ENCODE measurements at places on chromosomes 4 and X.

GRCh38 chr4:41400296-41400695 is 137.7 kb upstream of the LIMCH1 start:
- no peak for DNase-seq

DNA sequence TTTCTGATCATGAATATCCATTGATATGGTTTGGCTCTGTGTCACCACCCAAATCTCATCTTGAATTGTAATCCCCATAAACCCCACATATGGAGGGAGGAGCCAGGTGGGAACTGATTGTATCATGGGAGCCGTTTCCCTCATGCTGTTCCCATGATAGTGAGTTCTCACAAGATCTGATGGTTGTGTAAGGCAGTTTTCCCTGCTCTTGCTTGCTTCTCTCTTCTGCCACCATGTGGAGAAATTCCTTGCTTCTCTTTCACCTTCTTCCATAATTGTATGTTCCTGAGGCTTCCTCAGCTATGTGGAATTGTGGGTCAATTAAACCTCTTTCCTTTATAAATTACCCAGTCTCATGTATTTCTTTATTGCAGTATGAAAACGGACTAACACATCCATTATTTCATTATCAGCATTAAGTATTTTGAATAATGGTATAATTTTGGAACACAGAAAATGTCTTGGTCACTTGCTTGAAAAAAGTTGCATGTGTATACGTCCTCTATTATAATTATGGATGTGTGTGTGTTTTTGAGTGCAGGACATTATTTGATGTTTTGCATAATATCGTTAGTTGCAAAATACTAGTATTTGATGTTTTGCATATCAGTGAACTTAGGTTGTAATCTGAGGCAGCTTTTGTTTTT is 334.6 kb downstream of the PCDH10 start:
- DNase-seq, result no peak

DNA sequence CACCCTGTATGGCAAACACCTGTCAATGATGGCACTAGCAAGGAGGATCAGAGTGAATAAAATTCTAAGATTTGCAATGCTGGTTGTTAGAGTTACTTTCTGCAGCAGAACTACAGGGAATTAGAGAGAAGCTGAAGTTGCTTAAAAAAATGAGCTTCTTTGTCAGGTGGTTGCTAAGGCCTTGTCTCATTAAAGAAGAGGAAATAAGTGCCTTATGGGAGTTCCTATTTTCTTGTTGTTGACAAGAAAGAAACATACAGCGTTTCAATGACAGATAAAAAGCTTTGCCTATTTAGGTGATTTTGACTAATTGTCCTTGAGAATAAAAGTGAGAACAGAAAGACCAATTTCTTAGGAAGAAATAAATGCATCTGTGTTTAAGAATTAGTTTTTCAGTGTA is 106.0 kb upstream of the ARHGAP24 start:
- no peak for DNase-seq

- DNase-seq, result no peak
Observed at GRCh38 chr4:174423257-174423944, 98.9 kb downstream of the HPGD start.

- DNase-seq, result no peak
Observed at GRCh38 chrX:22268706-22269105, 4.0 kb upstream of the CBLL2 start.

- DNase-seq, result no peak
Observed at GRCh38 chrX:148135738-148136137, 154.6 kb downstream of the FMR1NB start.

- DNase-seq, result no peak
Observed at GRCh38 chrX:40729598-40730584, 5.5 kb downstream of the MED14 start.

- no peak for DNase-seq
Observed at GRCh38 chr4:70399319-70399718, 1.6 kb downstream of the OPRPN start.

GRCh38 chrX:124395145-124395880 is 49.0 kb downstream of the SH2D1A start:
- DNase-seq, result no peak

DNA sequence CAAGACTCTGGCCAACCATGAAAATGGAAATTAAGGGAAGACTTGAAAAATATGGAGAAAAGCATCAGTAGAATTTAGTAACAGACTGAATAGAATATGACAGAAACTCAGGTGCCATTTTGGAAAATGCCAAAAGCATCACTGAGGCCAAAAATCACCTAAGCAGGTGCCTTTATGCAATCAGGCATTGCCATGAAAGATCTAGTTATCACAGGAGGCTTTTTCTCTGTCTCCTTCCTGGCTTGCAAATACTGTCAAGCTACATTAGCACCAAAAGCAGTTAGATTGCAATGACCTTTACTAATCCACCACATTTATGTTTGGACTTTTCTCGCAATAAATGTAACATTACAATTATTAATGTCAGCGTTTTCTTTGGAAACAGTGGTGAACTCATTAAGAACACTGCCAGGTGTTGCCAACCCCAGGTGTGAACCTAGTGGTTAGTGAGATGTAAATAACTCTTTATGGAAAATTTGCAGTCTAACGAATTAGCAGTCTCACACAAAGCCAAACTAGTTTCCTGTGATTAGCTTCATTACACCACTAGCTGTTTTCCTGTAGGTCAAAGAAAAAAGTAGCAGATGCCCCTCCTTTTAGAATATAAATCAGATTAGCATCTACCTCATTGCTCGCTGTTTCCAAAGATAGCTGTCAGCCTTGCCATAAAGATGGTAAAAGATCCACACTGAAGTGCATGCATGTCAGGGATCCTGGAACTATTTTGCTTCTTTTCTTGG is 1568.4 kb upstream of the TENM3 start:
- DNase-seq, result no peak

GRCh38 chr4:39044364-39044955 is 12.3 kb upstream of the TMEM156 start:
- DNase-seq, result peak; percentile 92

DNA sequence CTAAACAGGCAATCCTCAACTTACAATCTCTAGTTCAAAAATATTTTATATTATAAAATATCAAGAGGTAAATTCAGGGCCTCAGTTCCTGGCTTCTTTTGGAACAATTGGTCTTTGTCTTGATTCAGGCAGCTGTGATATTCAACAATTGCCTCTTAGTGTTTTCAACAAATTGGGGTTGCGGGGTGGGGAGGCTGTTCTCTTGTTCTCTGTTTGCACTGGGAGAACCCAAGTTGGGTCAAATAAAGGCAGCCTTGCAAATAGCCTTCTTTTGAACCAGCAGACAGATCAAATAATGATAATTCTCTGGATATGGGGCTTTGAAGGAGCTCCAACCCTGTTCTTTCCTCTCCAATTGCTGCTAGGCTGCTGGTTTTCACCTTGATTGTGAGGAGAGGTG is 142.5 kb downstream of the COL4A5 start:
- no peak for DNase-seq

DNA sequence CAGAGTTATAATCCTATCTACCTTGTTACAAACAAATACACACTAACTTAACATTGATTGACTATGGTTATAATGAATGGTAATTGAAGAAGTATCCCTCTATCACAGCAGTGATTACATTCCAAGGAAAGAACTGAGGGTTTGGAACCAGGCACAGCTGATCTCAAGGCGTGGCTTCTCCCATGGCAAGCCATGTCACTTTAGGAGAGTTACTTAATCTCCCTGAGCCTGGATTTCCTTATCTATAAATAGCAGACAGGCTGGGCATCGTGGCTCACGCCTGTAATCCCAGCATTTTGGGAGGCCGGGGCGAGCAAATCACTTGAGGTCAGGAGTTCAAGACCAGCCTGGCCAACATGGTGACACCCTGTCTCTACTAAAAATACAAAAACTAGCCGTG is 25.6 kb downstream of the SORBS2 start:
- DNase-seq, result no peak

GRCh38 chr4:170978990-170979389 is 834.2 kb upstream of the GALNTL6 start:
- DNase-seq, result no peak

DNA sequence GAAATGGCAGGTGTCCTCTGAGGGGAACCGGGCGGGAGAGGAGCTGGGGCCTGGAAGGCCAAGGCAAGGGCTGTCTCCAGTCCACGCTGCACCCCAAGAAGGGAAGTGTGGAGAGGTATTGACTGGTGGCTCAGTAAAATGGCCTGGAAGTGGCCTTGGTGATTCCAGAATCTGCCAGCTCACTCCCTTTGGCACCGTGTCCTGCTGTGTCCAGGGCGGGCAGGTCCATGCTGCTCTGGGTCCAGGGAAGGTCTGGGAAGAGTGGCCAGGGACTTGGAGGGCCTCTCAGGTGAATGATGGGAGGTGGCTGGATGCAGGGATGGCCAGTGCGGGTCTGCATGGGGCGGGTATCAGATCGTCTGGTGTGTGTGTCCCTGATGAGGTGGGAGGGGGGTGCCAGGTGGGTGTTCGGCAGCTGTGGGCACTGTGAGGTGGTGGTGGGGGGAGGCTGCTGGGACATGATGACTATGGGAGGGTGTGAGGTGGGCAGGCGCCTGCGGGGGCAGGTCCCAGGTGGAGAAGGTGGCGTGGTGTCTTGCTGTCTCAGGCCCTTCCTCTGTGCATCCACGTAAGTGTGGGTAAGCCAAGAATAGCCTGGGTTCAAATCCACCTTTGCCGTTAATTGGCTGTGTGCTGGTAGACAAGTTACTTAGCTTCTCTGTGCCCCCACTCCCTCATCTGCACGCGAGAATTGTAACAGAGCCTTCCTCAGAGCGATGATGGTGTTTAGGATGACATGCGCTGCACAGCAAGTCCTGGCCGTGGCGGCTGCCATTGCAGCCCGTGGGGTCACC is 17.7 kb downstream of the RGS12 start:
- DNase-seq, result no peak

DNA sequence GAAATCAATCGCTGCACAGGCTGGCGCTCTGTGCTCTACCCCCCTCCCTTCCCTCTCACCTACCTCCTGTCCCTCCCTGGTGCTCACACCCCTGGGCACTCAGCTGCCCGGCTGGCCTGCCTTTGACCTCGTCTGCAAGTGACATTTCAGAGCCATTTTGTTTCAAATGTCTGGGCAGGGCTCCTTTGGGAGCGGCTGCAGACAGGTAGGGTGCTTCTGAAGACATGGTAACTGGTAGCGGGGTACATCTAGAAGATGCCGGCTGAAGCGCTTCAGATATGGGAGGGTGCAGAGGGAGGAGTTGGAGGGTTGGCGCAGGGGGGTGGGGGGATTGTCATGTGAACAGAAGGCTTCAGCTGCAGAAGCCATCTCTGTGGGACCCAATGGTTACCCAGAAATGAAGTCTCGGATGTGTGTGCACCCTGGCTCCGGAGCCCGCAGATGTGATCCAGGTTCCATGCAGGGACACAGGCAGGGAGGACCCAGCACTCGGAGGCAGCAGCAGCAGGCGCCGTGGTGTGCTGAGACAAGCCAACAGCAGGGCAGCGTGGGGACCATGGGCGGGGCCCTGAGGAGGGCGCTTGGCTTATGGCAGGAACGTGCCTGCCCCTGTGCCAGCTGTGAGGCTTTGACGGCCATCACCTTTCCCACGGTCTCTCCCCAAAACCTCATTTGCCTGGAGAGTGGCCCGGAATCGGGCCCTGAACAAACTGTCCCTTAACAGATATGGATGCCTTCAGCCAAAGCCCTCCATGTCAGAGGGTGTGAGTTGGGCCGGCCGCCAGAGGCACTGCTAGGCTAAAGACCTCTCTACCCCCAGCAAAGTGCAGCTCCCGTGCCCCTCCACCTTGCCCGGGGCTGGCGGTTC is 7.6 kb upstream of the DUSP9 start:
- no peak for DNase-seq

DNA sequence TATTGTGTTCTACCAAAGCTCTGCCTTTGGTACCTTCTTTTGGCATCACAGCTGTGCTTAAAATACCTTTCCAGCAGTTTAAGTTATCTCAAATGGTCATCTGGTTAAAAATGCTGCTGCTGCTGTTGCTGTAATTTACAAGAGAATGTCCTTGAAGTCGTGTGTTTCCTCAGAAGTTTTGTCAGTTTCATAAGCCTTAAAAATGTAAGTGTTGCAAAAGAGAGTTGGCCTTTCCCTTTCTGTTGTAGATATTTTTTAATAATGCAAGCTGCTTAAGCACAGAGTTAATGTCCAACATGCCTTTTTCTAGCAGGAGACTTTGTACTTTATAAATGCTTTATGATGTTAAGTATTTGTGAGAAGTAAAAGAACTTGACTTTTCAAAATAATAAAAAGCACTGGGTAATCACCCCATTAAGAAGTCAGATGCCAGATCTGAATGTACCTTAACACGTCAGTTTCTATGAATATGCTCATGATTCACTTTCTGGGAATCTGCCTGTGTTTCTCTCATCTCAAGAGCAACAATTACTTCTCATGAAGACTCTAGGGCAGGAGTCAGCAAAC is 35.3 kb upstream of the TENM3 start:
- DNase-seq, result no peak

GRCh38 chrX:147803948-147804347 is 107.8 kb upstream of the FMR1 start:
- no peak for DNase-seq

- no peak for DNase-seq
Observed at GRCh38 chrX:38959736-38960135, 158.5 kb downstream of the MID1IP1 start.

- no peak for DNase-seq
Observed at GRCh38 chr4:106801386-106801785, 234.7 kb downstream of the DKK2 start.

- DNase-seq, result no peak
Observed at GRCh38 chrX:96445531-96446065, 239.0 kb upstream of the DIAPH2 start.

DNA sequence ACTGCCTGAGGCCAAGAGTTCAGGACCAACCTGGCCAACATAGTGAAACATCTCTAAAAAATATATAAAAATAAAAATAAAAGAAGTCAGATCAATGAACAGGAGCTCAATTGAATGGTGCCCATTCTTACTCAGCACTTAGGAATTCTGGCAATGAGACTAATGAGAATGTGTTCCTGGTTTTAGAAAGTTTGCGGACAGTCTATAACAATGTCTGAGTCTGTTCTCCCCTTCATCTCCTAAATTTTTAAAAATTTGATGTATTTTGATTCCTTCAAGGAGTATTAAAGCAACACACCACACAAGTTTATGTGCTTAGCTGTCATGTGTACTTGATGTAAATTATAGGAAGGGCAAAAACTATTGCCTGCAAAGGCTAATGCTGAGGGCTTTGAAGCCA is 30.6 kb upstream of the KCNIP4 start:
- no peak for DNase-seq

DNA sequence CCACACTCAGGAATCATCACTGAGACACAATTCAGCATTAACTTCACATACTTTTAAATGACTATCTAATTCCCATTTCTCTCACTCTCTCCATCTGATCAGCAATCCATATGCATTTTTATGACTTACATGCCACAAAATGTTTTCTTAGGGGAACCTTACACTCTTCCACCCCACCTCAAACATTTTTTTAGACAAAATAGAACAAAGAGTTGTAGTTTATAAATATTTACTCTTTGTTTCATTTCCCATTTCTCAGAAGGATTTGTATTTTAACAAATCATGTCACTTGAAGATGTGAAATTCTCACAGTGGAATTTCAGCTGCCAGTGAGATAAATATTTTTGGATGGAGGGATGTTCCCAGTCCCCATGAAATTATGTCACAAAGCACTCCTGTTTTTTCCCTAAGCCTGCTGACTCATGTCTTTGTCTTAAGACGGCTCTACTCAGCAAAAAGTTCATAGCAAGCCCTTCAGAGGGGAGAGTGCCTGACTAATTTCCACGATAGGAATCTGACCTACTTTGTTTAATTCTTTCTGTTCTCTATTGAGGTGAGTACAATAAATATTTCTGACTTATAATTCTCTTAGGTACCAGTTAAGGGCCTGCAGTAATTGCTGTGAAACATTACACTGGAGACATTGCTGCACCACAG is 257.7 kb downstream of the THOC2 start:
- no peak for DNase-seq

- DNase-seq, result no peak
Observed at GRCh38 chrX:154784149-154784995, 20.9 kb downstream of the MPP1 start.

Data from activated CD8-positive, alpha-beta memory T cell treated with anti-CD3 and anti-CD28 coated beads for 4 hours (primary cell).